ENCODE measurements at places on chromosomes 1 and 21. TPM values are rescaled to one million over a fixed set of nuclear protein-coding genes. Genes with fewer than 3 reads are reported as not detected.

The KCNA3 gene
- 0.37 TPM for total RNA-seq

The RPE65 gene
- not detected for total RNA-seq

The NEK2 gene
- total RNA-seq = 0.08 TPM

The NIBAN1 gene
- 56.8 TPM for total RNA-seq

The CD1D gene
- total RNA-seq = 0.08 TPM

The FAAH gene
- 19.5 TPM for total RNA-seq

The PGBD5 gene
- 6.2 TPM for total RNA-seq

The THRAP3 gene
- 26.0 TPM for total RNA-seq

GRCh38 chr1:100700586-100700985, 19.0 kb upstream of the VCAM1 start:
- DNase-seq = no peak

- no peak for DNase-seq
These were observed 29.6 kb upstream of the CADM3 start for GRCh38 chr1:159141584-159142390.

GRCh38 chr1:226457307-226457712, 49.4 kb upstream of the PARP1 start:
- no peak for DNase-seq

GRCh38 chr1:206911064-206911663, 10.6 kb downstream of the FCMR start:
- DNase-seq = peak; percentile 26

DNA sequence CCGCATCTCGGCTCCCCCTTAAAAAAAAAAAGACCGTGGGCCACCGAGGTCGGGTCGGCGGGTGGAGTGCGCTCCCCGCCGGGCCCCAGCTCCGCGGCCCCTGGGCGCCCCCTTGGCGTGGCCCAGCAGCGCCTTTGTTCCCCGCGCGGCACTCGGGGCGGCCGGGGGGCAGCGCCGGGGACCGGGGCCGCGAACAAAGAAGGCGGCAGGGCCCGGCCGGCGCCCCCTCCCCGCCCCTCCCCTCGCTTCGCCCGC, 571 bp downstream of the MARCKSL1 start:
- DNase-seq = no peak

- DNase-seq = no peak
These were observed 9.8 kb downstream of the SLAMF7 start for GRCh38 chr1:160748878-160749269.

DNA sequence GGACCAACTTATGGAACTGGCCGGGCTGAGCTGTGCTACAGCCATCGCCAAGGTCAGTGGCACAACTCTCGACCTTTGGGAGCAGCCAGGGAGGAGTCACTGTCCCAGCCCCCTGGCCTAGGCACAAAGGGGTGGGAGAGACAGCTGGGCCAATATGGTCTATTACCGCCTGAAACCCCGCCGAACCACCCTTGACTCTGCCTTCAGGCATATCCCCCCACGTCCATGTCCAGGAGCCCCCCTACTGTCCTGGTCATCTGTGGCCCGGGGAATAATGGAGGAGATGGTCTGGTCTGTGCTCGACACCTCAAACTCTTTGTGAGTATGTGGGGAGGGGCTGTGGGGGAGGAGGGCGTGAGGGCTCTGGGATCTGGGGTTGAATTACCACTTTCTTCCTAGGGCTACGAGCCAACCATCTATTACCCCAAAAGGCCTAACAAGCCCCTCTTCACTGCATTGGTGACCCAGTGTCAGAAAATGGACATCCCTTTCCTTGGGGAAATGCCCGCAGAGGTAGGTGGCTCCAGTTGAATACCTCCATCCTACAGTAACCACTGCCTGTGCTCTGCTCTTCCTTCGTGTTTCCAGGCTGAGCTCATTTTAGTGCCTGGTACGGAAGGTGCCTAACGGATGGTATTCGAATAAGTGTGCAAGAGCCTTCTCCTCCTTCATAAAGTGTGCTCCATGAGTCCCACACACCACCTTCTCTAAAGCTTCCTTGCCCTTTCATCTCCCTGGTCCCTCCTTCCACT, 758 bp downstream of the NAXE start:
- no peak for DNase-seq

DNA sequence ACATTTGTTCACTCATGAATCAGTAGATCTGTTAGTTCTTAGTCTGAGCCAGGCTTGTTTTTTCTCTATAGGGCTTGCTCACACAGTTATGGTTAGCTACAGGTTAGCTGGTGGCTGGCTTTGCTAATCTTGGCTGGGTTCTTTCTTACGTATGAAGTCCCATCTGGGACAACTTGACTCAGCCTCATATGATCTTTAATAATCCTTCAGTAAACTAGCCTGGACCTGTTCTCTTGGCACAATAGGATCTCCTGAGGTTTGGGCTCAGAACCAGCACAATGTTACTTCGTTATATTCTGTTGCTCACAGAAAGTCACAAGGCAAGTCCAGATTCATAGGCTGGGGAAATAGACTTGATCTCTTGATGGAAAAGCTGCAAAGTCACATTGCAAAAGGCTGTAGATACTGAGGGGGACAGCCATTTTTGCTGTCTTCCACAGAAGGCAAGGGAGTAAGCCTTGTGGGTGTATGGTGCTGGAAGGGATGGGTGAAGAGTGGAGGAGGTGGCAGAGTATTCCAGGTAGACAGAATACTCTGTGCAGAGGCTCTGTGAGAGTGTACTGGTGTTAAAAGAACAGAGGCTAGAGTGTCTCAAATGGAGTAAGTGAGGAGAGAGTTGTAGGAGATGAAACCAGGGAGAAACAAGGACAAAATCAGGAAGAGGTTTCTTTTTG, 24.4 kb downstream of the EFCAB7 start:
- DNase-seq = no peak

DNA sequence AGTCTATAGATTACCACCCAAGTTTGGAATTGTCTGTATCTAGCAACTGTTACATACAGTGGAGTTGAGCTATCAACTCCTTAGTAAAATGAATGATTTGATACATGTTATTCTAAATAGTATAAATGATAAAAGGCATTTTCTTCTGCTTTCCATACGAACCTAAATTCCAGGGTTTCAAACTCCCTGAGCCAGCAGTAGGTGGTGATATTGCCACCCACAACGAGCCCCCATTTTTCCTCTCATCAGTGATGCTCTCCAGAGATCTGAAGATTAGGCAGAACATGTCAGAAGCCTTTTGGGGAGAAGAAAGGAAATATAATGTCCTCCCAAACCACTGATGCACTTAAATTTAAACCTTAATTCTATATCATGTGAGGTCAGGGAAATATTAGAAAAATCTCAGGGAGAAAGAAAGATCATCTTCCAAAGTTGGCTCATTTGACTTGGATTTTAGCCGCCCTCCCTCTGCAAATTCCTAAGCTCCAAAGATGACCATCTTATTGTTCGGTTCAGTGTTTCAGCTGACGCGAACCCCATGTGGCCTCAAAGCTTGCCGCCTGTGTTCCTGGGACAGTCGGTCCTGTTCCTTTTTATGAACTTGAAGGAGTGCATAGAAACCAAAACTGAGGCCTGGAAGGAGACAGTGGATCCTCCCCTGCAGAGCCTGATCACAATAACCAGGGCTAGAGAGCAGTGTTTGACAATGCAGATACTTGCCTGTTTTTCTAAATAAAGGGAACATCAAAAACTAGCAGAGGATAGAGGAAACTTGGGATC, 2.3 kb downstream of the EVA1C start:
- no peak for DNase-seq

DNA sequence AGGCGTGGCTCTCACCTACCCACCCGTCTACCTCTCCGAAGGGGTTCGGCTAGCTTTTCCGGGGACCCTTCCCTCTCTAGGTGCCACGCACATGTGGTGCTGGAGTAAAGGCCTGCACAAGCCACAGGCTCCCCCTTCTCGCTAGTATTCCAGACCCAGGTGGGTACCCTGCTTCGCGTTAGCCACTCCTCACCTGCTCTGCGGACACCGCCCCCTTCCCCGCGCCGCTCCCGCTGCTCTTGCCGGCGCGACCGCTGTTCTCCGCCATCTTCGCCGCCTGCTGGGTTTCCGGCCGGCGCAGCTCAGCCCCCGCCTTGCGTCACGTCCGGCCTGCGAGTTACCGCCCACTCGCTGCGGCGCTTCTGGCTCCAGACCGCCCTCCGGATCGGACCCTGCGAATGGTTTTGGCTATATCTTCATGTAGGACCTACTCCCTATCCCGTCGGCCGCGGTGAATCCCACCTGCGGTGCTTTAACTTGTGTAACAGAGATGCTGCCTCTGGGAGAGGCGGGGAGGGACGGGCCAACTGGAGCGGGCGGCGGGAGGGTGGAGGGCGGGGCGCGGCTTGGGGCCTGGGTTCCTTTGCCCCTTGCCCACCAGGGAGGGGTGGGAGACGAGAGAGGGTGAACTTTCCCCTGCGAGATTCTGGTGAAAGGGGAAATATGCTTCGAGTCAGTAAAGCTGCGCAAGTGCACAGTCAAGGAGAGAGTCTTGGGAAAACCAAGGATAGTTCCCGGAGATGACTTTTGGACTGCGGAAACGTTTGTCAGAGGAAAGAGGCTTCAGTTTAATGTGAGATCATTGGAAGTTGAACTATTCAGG, at the start of the genes NIT1 and PFDN2:
Gene NIT1, plus strand, starts transcription at position 347 of the 823 bp plus-strand sequence. Its CDS starts 72 bp downstream, at position 419.
Gene PFDN2, minus strand, starts transcription at position 279 of the 823 bp plus-strand sequence. Its CDS starts 11 bp downstream, at position 268.
- DNase-seq = peak; percentile 82

DNA sequence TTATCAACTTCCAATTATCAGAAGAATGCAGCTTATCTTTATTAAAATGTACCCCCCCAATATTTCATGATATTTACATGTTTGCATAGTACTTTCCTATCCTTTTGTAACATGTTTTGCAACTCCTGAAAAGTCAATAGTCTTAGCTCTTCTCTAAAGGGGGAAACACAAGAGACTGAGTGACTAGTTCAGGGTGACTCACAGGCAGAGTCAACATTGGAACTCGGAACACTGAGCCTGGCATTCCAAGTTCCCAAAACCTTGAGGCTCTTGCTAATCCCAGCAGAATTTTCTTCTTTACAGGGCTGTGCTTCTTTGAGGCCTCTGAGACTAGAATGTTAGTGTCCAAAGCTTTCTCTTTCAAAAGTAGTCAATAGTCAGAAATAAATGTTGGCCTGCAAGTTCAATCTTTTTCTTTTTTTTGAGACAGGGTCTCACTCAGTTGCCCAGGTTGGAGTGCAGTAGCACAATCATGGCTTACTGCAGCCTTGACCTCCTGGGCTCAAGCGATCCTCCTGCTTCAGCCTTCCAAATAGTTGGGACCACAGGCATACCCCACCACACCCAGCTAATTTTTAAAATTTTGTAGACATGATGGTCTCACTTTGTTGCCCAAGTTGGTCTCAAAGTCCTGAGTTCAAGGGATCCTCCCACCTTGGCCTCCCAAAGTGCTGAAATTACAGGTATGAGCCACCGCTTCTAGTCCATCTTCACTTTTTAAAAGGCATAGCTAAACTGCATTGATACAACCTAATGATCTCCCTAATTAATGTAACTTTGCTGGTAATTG, 37.5 kb downstream of the ZNF281 start:
- no peak for DNase-seq

- no peak for DNase-seq
These were observed 241.8 kb upstream of the IRF2BP2 start for GRCh38 chr1:234851450-234852438.

- no peak for DNase-seq
These were observed 42.9 kb downstream of the NFIA start for GRCh38 chr1:61125263-61125662.

GRCh38 chr1:187648091-187648490, 819.3 kb downstream of the PLA2G4A start:
- no peak for DNase-seq

GRCh38 chr1:3365523-3366125, 88.8 kb upstream of the ARHGEF16 start:
- no peak for DNase-seq

DNA sequence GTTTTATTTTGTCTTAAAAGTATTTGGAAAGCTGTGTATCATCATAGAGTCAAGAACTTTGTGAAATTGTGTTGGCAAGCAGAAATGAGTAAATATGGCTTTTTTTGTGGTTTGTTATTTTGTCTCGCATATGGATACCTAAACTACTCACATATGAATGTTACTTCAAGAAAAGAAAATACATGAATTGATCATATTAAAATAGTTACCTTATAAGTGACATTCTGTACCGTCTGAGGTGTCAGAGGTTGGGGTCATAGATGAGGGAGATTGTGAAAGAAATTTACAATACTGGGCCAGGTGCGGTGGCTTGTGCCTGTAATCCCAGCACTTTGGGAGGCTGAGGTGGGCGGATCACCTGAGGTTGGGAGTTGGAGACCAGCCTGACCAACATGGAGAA, 31.3 kb upstream of the AXDND1 start:
- no peak for DNase-seq

GRCh38 chr21:46646541-46647154, 11.2 kb downstream of the PRMT2 start:
- DNase-seq = no peak

DNA sequence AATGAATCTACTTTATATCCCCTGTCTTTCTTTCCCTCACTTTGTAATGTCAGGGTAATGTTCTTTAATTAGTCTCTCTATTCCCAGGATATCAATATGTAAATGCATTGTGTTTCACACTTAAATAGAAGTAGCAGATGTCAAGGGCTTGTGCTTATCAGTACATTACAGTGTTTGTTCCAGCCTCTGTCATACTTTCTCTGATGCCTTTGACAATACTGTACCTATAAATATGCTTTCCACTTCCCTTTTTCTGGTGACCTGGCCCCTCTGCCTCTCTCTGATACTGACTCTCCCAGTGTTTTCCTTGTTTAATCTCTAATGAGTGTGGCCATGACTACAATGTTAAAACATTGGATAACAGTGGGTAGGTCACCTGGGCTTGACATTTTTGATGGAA, 862.0 kb upstream of the NEGR1 start:
- DNase-seq = no peak

- no peak for DNase-seq
These were observed 3.2 kb downstream of the LYPLA2 start for GRCh38 chr1:23793861-23794731.

GRCh38 chr1:152983743-152984142, at the start of gene SPRR1A:
Gene SPRR1A (plus strand): TSS chr1:152984081. CDS start chr1:152985231, 1,150 bp downstream.
- DNase-seq = no peak

DNA sequence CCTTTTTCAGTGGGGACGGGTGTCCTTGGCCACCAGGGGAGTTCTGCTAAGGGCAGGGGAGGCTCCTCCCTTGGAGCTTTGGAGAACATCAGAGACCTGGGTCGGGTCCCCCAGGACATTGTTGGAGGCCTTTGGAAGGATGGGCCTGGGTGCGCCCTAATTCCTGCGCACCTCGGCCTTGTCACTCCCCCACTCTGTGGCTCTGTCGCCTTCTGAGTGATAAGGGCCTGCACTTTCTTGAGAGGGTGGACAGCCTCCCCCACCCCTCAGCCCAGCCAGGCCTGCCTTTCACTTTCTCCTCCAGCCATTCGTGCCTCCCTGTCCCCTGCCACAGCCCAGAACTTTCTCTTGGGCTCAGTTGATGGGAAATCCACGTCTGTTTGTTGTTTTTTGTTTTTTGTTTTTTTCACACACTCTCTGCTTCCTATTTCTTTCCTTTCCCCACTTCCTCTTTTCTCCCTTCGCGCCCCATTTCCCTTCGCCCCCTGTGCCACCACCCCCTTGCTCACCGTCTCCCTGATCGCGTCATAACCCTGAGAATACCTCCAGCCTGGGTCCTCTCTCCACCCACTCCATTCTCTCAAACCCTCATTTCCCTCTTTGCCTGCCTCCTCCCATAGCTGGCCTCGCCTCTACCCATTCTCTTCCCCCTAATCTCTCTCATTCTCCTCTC, 85.6 kb downstream of the PAX7 start:
- no peak for DNase-seq
